ENCODE measurements at places on chromosomes 7 and 10. TPM values are rescaled to one million over a fixed set of nuclear protein-coding genes. Genes with fewer than 3 reads are reported as not detected.

CALCR gene
- total RNA-seq = not detected

ZNF425 gene
- total RNA-seq = 2.8 TPM

DRGX gene
- total RNA-seq = not detected

TRPV5 gene
- not detected for total RNA-seq

ADIRF gene
- not detected for total RNA-seq

CASP2 gene
- 66.5 TPM for total RNA-seq

SPAM1 gene
- not detected for total RNA-seq

GRM3 gene
- not detected for total RNA-seq

Measured in B cell (primary cell).